AG08396 (cell line): ENCODE measurements at places on chromosomes 11 and 22.

GRCh38 chr22:47151490-47151889 lies 389.0 kb downstream of the TBC1D22A start:
- no peak for DNase-seq

DNA sequence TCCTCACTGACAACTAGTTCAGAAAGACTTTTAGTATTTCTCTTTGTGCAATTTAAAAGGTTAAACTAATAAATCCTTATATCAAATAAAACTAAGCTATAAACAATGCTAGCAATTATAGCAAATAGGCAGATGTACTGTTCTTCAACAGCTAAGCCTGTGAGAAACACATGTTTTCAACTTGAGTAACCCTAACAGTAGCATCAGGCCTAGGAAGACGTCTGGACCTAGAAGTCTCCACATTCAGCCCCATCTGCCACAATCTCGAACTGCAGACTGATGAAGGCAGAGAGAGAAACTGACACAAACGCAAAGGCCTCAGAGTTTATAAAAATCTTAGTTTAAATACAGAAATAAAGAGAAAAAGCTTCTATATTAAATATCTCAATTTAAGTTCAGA lies 2.5 kb downstream of the ST13 start:
- DNase-seq: no peak

DNA sequence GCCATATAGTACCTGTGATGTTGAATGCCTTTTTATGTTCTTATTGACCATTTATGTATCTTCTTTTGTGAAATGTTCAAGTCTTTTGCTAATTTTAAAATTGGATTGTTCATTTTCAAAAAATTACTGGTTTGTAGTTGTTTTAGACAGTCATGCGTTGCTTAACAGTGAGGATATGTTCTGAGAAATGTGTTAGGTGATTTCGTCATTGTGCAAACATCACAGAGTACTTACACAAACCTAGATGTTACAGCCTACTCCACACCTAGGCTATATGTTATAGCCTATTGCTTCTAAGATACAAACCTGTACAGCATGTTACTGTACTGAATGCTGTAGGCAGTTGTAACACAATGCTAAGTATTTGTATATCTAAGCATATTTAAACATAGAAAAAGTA lies 32.5 kb downstream of the PDE3B start:
- no peak for DNase-seq

GRCh38 chr11:93542811-93543229 lies 371 bp downstream of the SMCO4 start:
- peak; percentile 50 for DNase-seq

DNA sequence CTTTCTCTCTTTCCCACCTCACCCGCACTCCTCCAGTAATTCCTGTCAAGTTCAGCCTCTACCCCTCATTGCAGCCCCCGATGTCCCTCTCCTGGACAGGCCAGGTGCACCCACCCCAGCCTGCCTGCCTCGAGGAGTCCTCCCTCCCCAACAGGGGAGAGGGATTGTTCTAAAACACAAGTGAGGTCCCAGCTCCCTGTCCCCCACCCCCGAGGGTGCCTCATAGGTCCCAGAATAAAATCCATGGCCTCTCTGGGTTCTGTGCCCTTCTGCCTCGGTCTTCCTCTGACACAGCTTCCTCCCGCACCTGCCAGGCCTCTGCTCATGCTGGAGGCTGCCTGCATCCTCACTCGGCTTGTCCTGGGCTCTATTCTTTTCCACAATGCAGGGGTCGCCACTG lies 720.1 kb downstream of the BRD1 start:
- no peak for DNase-seq

DNA sequence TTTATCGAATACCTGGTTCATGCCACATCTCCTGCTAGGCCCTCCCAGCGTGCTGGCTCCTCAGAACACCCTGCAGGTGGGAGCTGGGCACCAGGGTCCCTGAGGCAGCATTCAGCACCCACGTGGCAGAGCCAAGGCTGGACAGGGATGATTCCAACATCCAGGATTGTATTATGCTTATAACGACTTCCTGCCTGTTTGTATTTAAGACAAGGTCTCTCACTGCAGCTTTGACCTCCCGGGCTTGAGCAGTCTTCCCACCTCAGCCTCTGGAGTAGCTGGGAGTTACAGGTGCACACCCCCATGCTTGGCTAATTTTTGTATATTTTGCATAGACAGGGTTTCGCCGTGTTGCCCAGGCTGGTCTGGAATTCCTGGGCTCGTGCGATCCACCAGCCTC lies 64.7 kb upstream of the WNT7B start:
- no peak for DNase-seq

GRCh38 chr11:72586321-72587090 lies 87.7 kb downstream of the PDE2A start:
- no peak for DNase-seq

DNA sequence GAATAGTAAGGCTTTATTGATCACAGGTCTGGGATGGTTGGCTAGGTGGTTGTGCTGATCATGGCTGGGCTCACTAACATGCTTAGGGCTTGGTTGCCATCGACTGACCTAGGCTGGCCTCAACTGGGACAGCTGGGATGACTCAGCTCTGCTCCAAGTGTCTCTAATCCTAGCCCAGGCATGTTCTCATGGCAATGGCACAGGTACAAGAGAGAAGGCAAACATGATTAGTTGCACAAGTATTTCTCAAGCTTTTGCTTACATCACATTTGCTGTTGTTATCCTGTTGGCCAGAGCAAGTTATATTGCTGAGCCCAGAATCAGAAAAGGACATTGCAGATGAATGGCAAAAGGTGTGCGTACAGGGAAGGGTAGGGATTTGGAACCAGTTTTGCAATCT lies 68.5 kb upstream of the SLC35C1 start:
- no peak for DNase-seq

- no peak for DNase-seq
These were observed 9.8 kb downstream of the FAM111A start for GRCh38 chr11:59152312-59152951.

DNA sequence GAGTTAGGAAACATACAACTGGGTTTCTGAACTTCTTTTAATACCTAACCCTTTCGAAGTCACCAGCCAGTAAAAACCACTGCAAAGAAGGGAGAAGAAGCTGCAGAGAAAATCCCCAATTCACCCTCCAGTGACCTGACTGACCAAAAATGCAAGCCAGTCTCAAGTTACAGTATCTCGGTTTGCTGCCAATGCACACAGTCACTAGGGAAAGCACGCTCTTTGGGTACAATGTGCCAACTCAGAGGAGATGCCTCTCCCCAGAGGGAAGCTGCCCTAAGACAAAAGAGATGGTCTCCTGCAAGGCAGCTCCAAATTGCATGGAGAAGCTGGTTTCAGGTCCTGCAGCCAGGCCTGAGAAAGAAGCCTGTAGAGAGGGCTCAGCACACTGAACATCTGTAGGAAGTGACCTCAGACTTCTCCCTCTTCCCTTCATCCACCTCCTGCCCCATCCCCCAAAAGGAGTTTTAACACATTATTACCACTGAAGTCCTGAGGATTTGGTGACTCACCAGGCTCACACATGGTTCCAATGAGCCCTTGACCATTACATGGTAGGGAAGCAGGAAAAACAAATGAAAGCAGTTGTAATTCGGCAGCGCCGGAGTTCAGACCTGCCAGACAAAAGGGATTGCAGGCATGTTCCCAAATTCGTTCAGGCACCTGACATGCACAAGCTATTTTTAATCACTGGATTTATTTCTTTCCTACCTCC lies 90.1 kb downstream of the ETS1 start:
- peak; percentile 66 for DNase-seq

- no peak for DNase-seq
These were observed 3.7 kb downstream of the TPBGL start for GRCh38 chr11:75244052-75244814.

DNA sequence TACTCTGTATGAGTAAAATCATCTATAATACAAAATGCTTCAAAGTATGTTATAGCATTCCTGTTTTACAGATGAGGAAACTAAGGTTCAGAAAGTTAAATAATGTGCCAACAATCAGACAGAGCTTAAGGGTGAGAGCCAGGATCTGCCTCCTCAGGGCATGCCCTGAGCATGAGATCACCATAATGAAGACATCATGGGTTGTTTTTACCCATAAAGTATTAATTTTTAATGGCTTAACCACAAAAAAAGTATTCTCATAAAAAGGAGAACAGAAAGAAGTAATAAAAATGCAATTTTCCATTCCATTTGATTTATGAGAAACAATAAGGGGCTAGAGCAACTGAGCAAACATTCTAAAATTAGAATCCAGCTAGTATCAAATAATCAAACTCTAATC lies 534.3 kb upstream of the ARHGAP42 start:
- DNase-seq: no peak

DNA sequence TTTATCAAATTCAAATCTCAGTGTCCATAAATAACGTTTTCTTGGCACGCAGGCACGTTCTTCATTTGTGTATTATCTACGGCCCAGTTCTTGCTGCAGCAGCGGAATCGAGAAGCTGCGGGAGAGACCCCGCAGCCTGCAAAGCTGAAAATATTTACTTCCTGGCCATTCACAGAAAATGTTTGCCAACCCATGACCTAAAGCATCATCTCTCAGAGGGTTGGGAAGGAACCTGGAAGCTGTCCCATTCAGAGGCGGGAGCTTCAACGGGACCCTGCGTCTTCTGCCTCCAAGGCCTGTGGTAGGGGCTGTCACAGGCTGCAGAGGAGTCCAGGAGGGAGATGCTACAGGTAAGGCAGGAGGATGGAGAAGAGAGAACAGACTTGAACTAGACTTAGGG lies 319.2 kb downstream of the MN1 start:
- no peak for DNase-seq

GRCh38 chr11:114621950-114622809 lies 26.6 kb upstream of the NXPE4 start:
- no peak for DNase-seq
